ENCODE measurements at places on chromosomes 5 and 9.

GRCh38 chr5:61332851-61333320 is 828 bp downstream of the ZSWIM6 start:
- DNase-seq, result no peak

DNA sequence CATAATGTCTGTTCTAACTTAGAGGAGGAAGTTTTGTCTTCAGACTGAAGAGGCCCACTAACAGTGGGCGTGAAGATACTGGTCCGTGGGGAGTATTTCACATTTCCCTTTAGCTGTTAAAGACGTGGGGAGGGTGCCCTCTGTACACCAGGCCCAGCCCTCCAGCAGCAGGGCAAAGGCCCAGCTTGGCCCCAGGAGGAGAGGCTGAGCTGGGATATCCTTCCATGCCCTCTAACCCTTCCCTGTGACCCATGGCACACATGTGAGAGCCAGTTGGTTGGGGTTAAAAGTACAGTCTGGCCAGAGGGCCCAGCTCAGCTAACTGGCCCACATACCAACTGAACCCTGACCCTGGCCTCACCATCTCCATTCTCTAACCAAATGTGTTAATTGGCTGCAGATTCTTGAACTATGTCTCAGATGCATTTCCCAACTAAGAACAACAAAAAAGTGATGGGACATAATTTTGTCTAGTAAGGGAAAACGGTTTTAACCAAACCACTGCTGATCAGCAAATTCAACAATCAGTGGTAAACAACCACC is 74.4 kb downstream of the LHFPL2 start:
- no peak for DNase-seq

DNA sequence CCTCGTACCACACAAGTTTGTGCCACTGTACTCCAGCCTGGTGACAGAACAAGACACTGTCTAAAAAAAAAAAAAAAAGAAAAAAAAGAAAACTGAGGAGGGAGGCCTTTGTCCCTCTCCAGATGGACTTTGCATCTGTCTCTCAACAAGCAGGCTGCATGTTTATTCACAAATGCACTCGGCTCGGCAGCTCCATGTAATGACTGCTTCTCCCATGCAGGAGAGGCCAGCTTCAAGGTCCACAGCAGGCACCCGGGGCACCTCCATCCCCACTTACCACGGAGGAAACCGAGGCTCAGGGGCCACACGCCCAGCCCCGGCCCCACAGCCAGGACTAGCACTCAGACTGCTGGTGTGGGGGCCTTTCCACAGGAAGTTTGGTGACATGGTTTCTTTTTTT is 13.1 kb upstream of the NCS1 start:
- DNase-seq, result no peak

- DNase-seq, result no peak
These were observed 34.4 kb downstream of the NSUN2 start for GRCh38 chr5:6598351-6598900.

GRCh38 chr5:10021248-10021647 is 228.4 kb downstream of the ATPSCKMT start:
- no peak for DNase-seq
